Substantia nigra (tissue), 51 donors: ENCODE measurements at places on chromosomes 13 and 19.

- no peak for DNase-seq
These were observed 1.5 kb downstream of the SBNO2 start for GRCh38 chr19:1172353-1173158.

- DNase-seq, result no peak
These were observed 245.4 kb upstream of the SLITRK1 start for GRCh38 chr13:84127597-84128128.

DNA sequence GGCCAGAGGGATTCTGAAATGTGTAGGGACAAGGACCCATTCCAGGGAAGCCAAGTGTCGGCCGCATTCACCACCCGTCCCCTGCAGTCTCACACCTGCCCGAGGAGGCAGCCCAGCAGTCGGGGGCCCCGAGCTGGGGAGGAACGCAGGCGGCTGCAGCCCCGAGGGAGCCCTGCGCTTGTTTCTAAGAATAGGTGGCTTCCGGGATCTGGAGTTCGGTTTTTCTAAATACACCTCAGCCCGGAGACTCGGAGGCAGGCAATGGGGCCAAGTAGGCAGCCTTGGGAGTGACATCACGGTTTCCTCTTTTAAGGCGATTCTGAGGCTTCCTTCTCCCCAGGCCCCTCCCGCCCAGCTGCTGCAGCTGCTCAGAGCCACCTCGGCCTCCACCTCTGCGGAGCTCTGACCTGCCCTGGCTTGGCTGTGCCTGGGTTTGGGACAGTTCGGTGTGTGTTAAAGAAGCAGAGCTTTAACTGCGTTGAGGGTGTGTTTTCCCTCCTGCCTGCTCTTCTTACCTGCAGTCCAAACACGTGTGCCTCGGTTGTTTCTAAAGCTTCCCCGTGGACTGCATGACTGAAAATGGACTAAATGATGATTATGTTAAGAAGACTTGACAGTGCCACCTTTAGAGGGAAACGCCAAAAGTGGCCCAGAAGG, 80.5 kb downstream of the COL4A2 start:
- no peak for DNase-seq

DNA sequence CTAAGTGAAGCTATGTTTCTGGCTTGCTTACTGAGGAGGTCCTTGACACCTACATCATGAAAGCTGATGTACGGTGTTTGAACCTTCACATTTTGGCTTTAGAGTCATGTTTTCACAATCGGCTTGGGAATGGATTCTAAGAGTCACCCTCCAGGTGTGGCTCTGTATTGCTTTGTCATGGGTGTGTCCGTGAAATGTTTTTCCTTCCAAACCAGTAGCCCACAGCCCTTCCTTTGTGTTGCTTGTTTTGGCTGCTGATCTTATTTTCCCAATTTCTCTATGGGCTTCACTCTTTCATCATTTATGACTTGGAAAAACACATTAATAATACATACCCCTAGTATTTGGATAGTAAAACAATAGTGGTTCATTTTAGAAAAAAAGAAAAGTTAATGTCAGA, 240.6 kb downstream of the GGACT start:
- no peak for DNase-seq

GRCh38 chr13:48738311-48738710, 84.6 kb downstream of the CYSLTR2 start:
- DNase-seq, result no peak

DNA sequence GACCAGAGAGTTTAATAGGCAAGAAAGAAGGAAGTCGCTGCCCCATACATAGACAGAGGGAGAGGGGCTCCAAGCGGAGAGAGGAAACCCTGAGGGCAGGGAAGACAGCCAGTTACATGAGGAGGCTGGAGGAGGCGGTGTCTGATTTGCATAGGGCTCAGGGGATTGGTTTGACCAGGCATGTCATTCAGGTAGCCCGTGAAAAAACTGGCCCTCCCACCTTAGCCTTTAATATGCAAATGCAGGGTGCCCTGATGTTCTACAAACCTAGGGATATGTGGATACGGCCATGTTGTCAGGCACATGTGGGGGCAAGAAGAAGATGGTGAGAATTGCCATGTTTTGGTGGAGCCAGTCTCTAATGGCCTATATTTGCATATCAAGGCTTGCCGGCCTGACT, 1461.6 kb downstream of the PCDH9 start:
- DNase-seq, result no peak

DNA sequence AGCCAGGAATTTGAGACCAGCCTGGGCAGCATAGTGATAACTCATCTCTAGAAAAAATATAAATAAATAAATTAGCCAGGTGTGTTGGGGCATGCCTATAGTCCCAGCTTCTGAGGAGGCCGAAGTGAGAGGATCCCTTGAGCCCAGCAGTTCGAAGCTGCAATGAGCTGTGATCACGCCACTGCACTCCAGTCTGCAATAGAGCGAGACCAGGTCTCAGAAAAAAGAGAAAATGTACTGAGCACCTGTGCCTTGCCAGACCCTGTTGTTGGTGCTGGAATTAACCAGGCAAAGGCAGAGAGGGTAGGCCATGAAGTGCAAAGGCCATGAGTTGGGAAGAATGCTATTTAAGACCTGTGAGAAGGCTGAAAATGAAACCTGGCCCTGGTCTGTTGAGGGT, 2.7 kb downstream of the CYTH2 start:
- no peak for DNase-seq

GRCh38 chr13:24511816-24512196, 772 bp downstream of the PARP4 start:
- no peak for DNase-seq

DNA sequence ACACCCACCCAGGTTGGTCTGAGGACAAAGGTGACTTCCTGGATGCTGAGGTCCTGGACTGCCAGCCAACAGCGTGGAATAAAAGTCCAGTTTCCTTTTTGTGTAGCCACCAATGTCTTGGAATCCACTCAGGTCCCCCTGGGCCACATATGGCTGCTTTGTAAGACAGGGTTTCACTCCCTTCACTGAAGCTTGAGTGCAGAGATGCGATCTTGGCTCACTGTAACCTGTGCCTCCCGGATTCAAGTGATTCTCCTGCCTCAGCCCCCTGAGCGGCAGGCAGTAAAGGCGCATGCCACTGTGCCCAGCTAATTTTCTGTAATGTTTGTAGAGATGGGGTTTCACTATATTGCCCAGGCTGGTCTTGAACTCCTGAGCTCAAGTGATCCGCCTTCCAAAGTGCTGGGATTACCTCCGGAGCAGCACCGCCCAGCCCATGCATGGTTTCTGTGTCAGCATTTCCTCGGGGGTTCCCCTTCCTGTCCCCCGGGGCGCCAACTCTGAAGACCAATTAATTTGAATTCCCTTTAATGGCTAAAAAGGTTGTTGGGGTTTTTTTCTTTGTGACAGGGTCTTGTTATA, 17.5 kb downstream of the KANK2 start:
- DNase-seq, result no peak

DNA sequence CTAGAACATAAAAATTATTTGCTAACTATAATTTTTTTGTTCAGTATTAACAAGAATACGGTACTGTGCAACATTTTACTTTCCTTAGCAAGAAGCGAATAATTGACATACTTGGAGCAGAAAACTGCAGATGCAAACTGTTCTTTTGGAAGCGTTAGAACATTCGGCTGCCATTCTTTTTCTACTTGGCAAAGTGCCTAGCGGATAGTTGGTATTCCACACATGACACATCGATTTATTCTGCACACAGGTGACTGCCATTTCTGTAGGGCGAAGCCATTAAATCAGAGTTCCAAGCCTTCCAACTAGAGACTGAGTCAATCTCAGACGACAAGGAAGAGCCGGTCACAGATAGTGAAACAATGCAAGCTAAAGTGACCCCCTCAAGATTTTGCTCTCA, 117.4 kb downstream of the TRPC4 start:
- no peak for DNase-seq

DNA sequence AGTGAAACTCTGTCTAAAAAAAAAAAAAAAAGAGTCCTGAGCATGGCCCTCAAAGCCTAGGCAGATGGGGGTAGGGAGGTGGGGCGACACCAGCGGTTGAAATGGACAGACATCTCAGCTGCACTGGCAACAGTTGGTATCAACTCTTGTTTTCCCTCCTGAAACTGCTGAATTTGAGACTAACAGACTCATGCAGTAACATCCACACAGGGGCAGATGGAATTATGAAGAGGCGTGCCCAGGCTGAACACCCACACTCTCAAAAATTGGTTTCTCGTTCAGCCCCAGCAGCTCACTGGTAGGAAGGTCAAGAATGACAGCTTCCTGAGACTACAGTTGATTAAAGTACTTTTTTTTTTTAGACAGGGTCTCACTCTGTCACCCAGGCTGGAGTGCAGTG, 24.1 kb downstream of the PBX4 start:
- no peak for DNase-seq

DNA sequence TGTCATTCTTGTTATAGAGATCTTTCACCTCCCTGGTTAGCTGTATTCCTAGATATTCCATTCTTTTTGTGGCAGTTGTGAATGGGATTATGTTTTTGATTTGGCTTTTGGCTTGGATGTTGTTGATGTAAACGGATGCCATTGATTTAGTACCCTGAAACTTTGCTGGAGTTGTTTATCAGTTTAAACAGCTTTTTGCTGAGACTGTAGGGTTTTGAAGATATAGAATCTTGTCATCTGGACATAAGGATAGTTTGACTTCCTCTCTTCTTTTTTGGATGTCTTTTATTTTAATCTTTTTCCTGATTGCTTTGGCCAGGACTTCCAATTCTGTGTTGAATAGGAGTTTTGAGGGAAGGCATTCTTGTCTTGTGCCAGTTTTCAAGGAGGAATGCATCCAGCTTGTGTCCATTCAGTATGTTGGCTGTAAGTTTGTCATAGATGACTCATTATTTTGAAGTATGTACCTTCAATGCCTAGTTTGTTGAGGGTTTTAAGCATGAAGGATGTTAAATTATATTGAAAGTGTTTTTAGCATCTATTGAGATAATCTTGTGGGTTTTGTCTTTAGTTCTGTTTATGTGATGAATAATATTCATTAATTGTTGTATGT, 16.8 kb downstream of the ZNF431 start:
- no peak for DNase-seq

DNA sequence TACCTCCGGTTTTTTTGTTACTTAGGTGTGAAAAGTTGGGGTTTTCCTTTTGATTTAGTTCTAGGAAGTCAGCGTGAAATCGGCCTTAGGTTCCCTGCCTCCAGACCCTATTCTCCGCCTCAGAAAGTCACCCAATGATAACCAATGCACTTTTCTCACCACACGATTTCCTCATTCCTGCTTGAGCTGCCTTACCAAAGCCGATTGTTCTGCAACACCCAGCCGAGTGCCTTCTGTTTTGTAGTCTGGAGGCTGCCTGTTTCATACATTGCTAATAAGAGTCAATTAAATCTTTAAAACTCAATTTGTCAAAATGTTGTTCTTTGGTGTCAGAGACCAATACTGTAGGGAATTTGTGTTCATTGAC, 39.7 kb downstream of the GJA3 start:
- DNase-seq, result no peak

DNA sequence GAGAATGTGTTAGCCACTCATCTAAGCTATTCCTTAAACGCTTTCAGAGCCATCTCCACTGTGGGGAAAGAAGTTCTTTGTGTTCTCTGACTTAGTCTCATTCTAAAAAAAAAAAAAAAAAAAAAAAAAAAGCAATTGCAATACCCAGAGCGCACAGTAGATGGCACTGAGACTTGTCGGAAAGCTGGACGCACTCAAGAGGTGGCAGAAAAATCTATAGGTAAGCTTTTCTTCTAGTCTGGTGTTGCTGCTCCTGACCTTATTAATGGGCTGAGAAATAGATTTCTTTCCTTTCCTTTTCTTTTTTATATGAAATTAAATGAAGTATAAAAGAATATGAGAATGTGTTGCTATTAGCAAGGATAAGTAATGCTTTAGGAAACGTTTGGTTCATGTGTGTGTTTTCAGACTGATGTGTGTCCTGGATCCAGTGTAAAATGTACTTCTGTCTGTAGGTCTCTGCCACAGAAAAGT, 4.7 kb upstream of the GJB2 start:
- no peak for DNase-seq

DNA sequence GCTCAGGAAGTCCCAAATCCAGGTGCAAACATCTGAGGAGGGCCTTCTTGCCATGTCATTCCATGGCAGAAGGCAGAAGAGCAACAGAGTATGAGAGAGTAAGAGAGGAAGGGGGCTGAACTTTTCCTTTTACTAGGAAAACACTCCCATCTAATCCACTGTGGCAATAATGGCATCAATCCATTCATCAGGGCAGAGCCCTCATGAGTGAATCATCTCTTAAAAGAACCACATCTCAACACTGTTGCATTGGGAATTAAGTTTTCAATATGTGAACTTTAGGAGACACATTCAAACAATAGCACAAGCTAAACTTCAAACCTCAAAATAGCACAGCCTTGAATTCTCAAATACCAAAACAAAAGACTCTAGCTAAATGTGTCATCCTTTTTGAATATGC, 264.5 kb downstream of the KCTD12 start:
- DNase-seq, result no peak

GRCh38 chr19:49056101-49056901, 1.2 kb downstream of the CGB7 start:
- no peak for DNase-seq

GRCh38 chr19:49110567-49110966, 3.6 kb upstream of the LIN7B start:
- DNase-seq, result no peak

DNA sequence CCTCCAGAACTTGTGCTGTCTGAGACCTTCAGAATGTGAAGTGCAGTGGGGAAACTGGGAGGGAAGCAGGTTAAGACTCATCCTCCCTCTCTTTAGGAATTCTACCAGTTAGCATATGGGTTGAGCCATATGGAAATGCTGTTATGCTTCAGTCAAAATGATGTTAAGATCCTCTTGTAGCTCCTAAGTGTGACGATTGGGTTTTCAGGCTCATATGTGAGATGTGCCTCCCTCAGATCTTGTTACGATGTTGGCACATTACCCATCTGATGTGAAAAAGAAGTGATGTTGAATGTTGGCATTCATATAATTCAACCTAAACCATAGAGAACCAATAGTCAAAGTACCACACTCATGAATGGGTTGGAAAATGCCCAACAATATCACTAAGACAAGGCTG, 67.8 kb upstream of the IPO5 start:
- no peak for DNase-seq

GRCh38 chr13:84606616-84607015, 724.3 kb upstream of the SLITRK1 start:
- DNase-seq, result no peak

DNA sequence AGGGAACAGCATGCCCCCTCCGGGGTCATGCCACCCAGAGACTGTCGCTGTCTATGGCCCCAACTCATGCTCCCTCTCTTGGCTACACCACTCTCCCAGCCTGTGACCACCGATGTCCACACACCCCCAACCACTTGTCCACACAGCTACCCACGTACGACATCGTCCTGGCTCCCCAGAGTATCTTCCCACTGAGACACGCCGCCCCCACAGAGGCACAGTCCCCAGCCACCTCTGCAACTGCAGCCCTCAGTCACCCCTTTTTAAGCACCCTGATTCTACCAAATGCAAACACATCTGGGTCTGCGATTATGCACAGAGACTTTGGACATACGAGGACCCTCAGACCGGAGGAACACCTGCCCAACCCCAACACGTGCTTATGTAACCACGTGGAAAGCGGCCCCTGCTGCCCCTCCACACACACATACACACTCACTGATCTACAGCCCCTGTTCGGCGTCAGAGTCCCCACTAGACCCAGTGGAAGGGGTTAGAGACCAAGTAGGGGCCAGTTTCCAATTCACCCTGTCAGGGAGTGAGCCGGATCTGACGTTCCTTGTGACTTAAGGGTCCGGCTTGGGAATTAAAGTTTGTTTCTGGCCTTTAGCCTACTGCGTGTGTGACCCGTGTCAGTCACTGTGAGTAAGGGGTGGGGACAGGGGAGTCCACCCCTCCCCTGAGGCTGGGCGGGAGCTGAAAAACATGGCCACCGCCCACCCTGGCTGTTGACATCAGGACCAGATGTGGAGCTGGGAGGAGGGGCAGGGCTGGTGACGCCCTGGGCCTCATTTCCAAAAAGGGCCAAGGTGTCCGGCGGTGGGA, 11.9 kb upstream of the AXL start:
- DNase-seq, result no peak

GRCh38 chr19:4916292-4917082, 7.2 kb downstream of the UHRF1 start:
- no peak for DNase-seq
